ENCODE measurements at places on chromosomes 5 and 9. TPM values are rescaled to one million over a fixed set of nuclear protein-coding genes. Genes with fewer than 3 reads are reported as not detected.

EDIL3 gene
- total RNA-seq, result 2.5 TPM

CERCAM gene
- total RNA-seq, result 22.3 TPM

SLC25A48 gene
- total RNA-seq, result not detected

TNFSF15 gene
- total RNA-seq, result 4.3 TPM

EPB41L4B gene
- 72.7 TPM for total RNA-seq

DNA sequence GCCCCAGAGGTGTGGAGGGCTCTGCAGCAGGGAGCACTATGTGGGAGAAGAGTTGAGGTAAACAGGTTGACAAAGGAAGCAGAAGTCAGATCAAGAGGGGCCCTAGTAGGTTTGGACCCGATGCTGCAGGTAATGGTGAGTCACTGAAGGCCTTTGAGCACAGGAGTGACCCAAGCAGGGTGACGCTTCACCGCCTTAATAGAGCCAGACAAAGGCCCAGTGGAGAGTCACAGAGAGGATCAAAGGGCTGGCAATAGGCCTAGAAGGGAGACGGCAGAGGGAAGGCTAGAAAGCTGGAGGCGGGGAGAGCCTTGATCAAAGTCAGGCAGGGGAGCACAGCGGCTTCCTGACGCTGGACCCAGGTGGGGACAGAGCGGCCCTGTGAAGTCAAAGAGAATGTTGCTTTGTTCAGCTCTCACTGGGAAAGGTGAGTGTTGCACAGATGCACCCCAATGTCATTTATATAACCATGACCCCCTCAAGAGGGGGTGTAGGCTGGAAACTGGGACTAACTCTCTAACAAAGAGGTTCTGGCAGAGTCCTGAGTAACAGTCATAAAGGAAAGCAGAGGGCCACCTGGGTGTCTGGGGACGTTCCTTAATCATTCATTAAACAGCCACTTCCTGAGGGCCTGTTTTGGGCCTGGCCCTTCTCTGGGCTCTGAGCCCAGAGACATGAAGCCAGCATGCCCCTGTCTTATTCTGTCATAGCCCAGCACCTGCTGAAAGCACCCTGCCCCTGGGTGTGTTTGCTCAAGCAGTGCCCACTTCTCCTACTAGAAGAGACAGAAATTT lies 9.8 kb upstream of the CPLX2 start:
- DNase-seq, result peak; percentile 6
- no peak overlapping the region for H3K27ac ChIP-seq
- no peaks in the 10 kb centered on the region for H3K36me3 ChIP-seq
- peaks cover 2% of the 10 kb centered on the region for H3K4me1 ChIP-seq
- H3K4me3 ChIP-seq, result no peak overlapping the region

DNA sequence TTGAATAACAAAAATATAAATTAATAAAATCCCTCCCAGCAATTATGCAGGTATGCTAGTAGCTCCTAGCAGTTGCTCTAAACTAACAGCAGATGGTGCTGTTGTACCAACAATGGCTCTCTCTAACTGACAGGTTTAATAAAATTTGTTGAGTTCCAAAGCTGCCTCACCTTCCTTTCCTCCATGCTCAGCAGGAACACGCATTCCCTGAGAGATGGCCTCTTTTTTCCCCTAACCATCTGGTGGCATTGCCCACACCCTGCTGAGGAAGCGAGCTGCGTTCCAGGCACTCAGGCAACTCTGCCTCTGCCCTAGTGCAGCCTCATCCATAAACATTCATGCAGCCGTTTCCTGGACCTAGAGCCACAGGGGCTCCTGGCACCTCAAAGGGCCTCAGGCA lies 106.2 kb downstream of the KLHL3 start:
- no peak for DNase-seq
- H3K4me3 ChIP-seq, result no peak overlapping the region
- peak overlapping the region; percentile 46 for H3K27ac ChIP-seq
- H3K4me1 ChIP-seq, result peaks cover 28% of the 10 kb centered on the region

DNA sequence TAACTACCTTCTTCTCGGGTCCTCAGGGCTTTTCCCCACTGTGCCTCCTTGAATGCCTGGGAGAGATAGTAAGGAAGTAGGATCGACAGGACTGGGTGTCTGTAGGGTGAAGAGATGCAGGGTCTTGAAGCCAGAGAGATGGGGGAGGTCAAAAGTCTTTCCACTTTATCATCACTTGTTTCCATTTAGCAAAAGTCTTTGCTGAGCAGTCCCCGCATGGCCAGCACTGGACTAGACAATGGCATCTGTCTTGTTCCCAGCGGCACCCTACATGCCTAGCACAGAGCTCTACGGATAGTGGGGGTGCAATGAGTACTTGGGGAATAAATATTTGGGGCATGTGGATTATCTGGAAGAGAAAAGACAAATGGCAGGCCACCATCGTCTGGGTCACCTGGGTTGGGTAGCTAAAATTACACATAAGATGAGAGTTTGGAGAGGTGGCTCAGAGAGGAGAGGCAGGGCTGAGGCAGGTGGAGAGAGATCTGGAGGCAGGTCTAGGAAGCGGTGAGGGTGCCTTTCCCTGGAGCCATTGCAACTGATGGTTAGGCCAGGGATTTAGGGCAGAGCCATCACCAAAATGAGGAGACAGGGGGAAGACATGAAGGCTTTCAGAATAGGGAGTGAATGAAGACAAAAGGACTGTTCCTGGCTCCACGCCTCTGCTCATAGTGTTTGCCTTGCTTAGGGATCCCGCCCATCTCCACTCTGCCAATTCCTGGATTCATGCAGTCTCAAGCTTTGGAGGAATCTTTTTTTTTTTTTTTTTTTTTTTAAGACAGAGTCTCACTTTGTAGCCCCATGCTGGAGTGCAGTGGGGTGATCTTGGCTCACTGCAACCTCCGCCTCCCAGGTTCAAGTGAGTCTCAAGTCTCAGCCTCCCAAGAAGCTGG lies 250.8 kb upstream of the KLF4 start:
- peaks cover 25% of the 10 kb centered on the region for H3K4me1 ChIP-seq
- H3K36me3 ChIP-seq, result no peaks in the 10 kb centered on the region
- DNase-seq, result no peak
- peak overlapping the region; percentile 43 for H3K27ac ChIP-seq

- no peaks in the 10 kb centered on the region for H3K27me3 ChIP-seq
- no peak overlapping the region for H3K27ac ChIP-seq
Measured at GRCh38 chr5:63564789-63565188, 397.5 kb downstream of the HTR1A start.

DNA sequence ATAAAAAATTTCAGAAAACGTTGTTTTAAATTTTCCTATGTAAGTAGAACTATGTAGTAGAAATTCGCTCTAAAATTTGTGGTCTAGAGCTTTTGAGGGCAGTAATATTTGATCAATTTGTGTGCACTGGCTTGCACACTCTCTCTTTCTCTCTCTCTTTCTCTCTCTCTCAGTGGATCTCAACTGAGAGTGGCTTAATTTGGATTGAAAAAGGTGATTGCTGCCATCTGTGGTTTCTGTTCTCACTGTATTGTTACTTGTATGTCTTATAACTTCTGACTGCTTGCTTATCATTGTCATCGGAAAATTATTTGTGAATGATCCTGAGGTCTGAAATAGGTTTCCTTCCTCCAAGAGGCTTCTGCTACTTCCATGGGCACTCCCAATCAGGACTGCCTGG lies 368.2 kb downstream of the KCTD16 start:
- no peaks in the 10 kb centered on the region for H3K4me1 ChIP-seq
- no peak for DNase-seq
- no peaks in the 10 kb centered on the region for H3K27me3 ChIP-seq
- H3K36me3 ChIP-seq, result no peaks in the 10 kb centered on the region

DNA sequence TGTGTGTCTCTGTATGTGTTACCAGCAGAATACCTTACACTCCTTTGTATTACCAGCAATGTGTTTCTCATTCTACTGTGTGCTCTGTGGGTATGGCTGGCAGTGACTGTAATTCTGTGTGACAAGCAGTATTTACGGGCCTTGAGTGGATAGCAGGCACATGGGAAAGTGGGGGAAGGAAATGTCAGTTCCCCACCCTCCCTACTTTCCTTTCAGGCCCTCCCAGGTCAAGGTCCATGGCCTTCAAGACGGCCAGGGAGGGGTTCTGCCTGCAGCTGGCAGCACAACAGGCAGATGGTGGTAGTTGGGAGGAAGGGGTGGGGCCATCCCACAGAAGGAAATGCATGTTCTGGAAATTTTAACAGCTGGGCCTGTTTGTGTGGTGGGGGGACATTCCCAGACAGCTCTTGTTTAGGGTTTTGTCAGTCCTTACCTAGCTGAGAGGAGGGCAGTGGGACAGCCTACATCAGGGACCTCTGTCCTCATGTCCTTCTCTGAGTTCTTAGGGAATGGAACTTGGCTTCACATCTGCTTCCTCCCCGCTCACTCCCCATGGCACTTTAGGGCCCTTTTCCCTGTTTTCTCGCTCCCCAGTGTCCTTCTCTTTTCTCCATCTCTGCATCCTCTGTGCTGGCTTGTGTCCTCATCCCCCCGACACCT lies 14.6 kb upstream of the TNIP1 start:
- no peaks in the 10 kb centered on the region for H3K36me3 ChIP-seq
- peaks cover 45% of the 10 kb centered on the region for H3K4me1 ChIP-seq
- peak overlapping the region; percentile 41 for H3K27ac ChIP-seq

GRCh38 chr5:539469-540070 lies 15.3 kb upstream of the SLC9A3 start:
- H3K27ac ChIP-seq, result no peak overlapping the region
- no peak overlapping the region for H3K4me3 ChIP-seq
- no peaks in the 10 kb centered on the region for H3K4me1 ChIP-seq
- H3K36me3 ChIP-seq, result no peaks in the 10 kb centered on the region
- DNase-seq, result peak; percentile 1

DNA sequence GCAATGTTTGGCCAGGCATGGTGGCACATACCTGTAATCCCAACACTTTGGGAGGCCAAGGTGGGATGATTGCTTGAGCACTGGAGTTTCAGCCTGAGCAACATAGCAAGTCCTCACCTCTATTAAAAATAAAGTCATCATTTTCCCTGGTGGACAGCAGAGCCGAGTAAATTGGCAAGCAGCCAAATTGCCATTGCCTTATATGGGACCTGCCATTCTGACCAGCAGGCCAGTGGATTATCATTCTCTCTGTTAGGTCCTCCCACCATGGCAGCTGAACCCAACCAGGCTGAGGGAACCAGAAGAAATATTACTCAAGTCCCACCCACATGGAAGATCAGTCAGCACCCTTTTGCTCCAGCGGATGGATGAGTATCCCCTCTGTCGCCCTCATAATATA lies 1829.9 kb downstream of the EFNA5 start:
- no peaks in the 10 kb centered on the region for H3K36me3 ChIP-seq
- H3K27ac ChIP-seq, result no peak overlapping the region
- no peaks in the 10 kb centered on the region for H3K4me1 ChIP-seq
- no peaks in the 10 kb centered on the region for H3K27me3 ChIP-seq
- no peak overlapping the region for H3K4me3 ChIP-seq

Measured in thyroid gland (tissue), 4 donors.